Stimulated activated CD4-positive, alpha-beta T cell treated with anti-CD3 and anti-CD28 coated beads, Interleukin-2, amount 100 ng/mL, for 48 hours (primary cell): ENCODE measurements at places on chromosomes 6 and 20.

DNA sequence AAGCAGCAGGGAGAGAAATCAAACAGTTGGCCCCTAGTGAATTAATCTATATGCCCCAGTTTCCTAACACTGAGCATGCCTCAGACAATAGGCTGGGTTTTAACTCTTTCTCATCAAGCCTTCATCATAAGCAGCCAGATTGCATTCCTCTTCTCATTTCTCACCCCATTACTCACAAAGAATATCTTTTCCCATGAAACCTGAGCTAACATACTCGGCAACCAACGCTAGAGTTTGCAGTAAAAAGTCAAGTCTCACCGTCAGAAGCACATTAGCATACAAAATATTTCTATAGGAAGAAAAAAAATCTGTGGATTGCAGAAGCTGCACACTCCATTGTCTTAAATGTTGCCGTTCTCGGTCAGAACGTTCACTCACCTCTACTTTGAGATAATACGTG lies 429.9 kb upstream of the ARID1B start:
- no peak for DNase-seq

GRCh38 chr20:35956616-35957015 lies 2.3 kb upstream of the SCAND1 start:
- no peak for DNase-seq

DNA sequence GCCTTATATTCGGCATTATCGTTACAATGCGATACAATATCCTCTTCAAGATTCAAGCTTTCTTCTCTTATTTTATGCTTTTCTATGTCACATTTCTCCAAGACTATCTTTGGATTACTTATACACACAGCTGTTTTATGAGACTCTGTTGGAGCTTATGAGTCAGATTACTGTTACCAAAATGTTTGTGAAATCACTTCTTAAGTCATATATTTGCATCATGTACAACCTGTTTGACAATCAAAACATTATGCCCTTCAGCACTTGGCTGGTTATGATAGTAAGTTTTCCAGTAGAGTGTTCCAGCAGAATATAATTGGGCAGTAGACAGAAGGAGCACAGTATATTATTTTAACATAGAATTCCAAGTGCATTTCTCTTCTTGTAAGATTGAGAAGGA lies 35.2 kb downstream of the BMP6 start:
- DNase-seq, result no peak

GRCh38 chr20:23125625-23126191 lies 39.6 kb upstream of the CD93 start:
- DNase-seq, result no peak

- DNase-seq, result no peak
Measured at GRCh38 chr20:14853079-14853478, 515.7 kb upstream of the FLRT3 start.

DNA sequence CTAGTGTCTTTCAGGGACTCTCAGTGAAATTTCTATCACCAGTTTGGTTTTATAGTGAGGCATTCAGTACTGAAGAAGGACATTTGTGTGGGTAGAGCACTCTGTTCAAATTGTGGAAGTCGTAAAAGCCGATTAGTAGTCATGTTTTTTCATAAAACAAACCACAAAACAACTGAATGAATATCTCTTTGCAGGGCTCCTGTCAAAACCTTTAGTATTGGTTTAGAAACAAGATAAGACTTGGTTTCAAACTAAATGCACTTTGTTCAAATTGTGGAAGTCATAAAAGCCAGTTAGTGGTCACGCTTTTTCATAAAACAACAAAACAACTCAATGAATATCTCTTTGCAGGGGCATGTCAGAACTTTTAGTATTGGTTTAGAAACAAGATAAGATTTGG lies 23.8 kb downstream of the ADGRF4 start:
- DNase-seq, result no peak

DNA sequence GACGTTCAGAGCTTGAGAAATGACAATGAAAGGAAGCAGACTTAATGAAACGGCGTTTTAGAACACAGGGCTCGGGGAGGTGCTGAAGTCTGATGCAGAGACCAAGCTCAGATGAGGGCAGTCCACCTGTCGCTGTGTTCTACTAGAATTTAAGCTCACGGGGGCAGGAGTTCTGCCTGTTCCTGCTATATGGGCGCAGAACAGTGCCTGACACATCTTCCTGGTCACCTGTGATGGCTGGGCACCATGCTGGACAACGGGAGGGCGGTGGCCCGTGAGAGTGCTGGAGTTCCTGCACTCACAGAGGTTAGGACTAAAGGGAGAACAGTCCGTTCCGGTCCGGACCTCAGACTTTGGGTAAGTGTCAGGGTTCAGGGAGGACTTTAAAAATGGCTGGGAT lies 130.6 kb downstream of the ERMARD start:
- DNase-seq, result no peak

GRCh38 chr20:19562426-19562825 lies 195.6 kb upstream of the RIN2 start:
- DNase-seq, result no peak

GRCh38 chr6:140931581-140931980 lies 1201.1 kb upstream of the GJE1 start:
- no peak for DNase-seq

GRCh38 chr6:125832391-125833117 lies 41.8 kb downstream of the NCOA7 start:
- DNase-seq, result no peak

- DNase-seq, result no peak
Measured at GRCh38 chr6:20013066-20013861, 176.1 kb downstream of the ID4 start.

GRCh38 chr6:35044145-35044745 lies 96.9 kb downstream of the TCP11 start:
- DNase-seq, result no peak

DNA sequence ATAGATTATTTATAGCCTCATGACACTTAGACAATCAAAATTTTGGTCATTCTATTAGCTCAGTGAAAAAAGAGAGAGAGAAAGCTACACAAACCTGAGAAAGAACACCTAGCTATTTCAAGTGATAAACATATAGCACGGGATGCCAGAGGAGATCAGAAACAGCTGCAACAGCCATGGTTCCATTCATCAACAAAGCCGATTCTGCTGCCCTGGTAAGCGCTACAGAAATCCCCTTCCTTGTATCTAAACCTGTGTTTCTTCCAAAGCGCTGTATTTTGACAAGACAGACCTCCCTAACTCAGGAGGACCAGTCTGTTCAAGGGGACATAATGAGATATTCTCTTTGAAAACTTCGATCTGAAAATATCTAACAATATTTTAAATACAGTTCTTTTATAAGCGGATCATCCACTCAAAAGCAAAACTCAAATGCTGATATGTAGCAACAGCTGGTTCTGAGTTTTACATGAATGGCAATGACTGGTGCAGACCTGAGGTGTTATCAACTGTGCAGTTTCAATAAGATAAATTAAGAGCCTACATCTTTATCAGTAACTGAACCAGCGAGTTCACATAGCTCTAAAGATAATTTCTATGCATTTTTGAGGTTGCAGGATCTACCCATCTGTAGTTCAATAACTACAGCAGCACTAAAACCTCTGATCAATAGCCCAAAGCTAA lies 447.8 kb downstream of the FRK start:
- DNase-seq, result no peak

- DNase-seq, result no peak
Measured at GRCh38 chr6:19827903-19828302, 9.3 kb upstream of the ID4 start.

- DNase-seq, result no peak
Measured at GRCh38 chr6:148652205-148652604, 94.6 kb upstream of the UST start.

DNA sequence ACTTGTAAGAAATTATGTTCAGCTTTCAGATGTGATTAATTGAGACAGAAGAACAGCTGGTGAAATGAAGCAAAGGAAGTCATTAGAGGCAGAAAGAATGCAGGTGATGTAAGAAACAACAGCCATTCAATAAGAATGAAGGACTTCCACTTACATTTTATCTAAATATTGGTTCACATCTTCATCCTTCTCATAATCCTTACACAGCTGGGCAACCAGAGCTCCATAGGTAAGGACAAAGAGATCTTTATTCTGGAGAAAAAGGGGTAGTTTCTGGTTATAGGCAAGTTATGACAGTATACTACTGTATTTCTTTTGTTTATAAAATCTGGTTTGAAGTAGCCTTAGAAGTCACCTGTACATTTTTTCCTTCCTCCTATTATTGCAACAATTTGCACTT lies 2.3 kb downstream of the TRAPPC3L start:
- no peak for DNase-seq

DNA sequence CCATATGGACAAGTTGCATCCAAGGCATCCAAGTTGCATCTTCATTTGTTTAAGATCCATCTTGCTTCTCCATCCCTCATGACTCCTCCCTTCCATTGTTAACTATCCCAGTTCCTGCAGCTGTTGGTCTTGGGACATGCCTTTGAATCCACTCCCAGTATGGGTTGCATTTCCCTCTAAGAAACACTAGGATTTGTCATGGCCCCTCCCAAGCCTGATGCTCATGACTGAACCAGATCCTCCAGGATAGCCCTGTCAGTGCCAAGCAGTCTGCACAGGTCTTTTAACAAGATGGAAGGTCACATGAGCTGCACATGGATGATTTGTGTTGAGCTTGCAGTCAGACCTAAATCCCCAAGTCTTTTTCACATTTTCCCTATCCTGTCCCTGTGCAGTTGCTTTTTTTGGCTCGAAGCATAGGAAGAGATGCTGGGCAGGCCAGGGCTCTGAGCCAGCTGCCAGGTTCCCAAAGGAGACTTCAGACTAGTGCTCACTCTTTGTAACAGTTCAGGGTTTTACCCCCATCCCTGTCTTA lies 4.2 kb downstream of the PPP2R5D start:
- DNase-seq, result no peak
